HCEC 1CT (cell line): ENCODE measurements at places on chromosomes 3 and 15.

DNA sequence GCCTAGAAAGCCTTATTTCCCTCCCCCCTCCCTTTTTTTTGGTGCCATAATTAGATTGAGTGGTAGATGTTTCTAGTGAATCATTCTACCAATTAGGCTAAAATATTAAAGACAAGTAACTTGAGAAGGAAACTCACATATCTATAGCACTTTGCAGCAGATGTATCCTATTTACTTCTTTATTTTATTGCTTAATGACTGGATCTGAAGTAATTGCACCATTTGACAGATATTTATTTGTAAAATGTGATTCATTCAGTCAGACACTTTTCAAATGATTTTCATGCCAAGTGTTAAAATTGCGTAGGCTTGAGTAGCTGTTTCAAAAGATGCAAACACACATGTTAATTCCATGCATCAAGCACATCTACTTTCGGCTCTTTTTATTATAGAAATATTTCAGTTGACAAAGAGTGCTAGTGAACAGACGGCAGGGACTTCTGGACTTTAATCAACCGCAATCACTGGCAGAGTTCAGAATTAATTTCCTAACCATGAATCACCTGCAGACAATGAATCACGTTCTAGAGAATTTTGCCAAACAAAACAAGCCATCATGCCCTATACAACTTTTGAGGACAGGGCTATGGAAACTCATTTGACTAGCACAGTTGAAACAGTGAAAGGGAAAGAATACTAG, 636.8 kb downstream of the MECOM start:
- peak; percentile 93 for DNase-seq

DNA sequence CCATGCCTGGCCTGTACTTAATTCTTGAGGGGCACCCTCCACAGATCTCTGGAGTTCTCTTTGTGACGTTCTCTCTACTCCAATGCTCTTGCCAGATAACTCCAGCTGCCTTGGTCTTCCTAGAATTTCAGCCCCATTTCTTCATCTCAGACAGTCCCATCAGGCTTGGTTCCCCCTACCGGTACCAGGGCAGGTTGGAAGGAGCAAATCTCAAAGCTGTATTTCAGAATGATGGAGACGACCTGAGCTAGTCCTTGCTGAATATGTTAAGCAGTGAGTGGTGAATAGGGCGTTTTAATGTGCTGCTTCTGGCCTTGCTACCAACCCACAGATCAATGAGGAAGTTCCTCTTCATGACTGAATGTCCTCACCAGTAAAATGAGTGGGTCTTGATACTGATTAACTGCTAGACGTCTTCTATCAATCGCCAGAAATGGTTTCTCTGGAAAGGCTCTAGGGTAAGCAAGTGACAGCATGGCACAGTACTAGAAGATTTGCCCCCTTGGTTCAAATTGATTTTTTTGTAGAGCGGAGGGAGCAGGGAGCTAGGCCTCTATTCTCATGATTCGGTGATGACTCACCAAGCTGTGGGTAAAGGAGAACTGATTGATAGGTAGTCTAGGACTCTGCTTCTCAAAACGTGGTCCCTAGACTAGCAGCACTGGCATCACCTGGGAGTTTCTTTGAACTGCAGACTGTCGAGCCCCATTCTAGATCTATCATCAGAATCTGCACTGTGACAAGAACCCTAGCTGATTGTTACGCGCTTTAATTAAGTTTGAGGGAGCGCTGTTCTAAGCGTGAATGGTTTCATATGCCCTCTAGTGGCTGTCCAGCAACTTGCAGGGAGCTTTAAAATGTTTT, 67.8 kb downstream of the UBP1 start:
- peak; percentile 79 for DNase-seq

- DNase-seq = no peak
Measured at GRCh38 chr3:120370463-120370862, 21.3 kb upstream of the LRRC58 start.

GRCh38 chr3:108324177-108324576, 27.8 kb downstream of the HHLA2 start:
- no peak for DNase-seq

DNA sequence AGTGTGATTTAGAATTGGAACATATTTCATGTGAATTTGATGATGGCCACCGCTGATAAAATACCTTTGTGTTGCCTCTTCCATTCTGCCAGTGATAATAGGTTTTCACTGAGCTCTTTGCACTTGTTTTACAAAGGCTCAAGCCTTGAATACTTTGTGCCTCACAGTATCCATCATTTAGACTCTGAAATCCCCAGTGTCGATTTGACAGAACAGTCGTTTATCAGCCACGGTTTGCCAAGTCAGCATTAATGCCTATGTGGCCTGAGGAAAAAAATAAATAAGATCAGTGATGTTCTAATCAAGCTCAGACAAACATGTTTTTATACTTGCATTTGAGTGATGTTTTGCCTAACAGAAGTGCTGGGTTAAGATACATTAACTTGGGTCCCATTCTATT, 399.1 kb downstream of the RBMS3 start:
- DNase-seq = no peak

GRCh38 chr3:8205881-8206280, 295.7 kb upstream of the LMCD1 start:
- no peak for DNase-seq

DNA sequence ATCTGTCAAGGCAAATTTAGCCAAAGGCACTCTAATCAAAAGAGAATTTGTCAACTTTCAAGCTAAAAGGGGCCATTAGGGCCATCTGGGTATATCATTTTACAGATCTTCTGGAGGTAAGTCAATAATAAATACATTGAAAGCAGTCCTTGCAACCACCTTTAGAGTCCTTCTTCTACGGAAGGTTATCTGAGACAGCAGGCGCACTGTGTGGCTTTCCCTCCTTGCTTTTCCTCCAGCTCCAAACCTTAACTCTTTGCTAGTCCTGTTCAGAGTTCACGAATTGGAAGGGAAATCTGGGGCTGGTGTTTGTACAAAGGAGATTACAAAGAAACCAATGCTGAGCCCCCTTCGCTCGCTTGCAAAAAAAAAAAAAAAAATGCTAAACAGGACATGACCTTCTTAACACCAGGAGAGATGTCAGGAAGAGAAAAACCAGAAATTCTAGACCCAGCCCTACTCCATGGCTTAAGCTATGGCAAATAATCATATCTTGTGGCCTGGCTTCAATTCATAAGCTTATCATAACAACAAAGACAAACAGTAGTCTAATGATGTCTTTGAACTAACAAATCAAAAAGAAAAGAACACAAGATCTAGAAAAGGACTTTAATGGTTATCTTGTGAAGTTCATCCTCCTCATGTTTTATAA, 215.7 kb downstream of the STT3B start:
- DNase-seq = no peak
